ENCODE measurements at places on chromosomes 6 and 20.

- DNase-seq, result peak; percentile 59
Measured at GRCh38 chr6:15389765-15390723, 144.2 kb downstream of the JARID2 start.

GRCh38 chr6:13357551-13358075 lies 29.3 kb upstream of the TBC1D7 start:
- DNase-seq, result peak; percentile 53

DNA sequence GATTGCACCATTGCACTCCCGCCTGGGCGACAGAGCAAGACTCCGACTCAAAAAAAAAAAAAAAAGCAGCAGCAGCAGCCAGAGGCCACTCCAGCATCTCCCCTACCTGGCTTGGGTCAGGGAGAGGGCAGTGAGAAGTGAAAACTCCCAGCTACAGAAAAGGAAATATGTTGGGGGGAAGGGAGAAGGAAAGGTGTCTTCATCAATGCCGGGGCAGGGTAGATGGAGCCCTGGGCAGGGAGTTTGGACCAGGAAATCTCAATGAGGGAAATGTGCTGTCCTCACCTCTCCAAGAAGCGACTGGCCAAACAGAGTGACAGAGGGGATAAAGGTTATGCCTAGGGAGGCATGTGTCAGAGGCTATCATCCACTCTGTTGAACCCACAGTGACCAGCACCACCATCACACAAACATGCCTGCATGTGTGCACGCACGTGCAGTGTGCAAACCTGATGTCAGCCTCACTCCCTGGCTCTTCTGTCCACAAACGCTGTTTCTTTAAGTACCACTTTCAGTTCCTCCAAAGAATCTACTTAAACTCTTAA lies 887 bp upstream of the AIF1 start:
- no peak for DNase-seq

- no peak for DNase-seq
Measured at GRCh38 chr6:22271081-22271480, 25.8 kb downstream of the PRL start.

DNA sequence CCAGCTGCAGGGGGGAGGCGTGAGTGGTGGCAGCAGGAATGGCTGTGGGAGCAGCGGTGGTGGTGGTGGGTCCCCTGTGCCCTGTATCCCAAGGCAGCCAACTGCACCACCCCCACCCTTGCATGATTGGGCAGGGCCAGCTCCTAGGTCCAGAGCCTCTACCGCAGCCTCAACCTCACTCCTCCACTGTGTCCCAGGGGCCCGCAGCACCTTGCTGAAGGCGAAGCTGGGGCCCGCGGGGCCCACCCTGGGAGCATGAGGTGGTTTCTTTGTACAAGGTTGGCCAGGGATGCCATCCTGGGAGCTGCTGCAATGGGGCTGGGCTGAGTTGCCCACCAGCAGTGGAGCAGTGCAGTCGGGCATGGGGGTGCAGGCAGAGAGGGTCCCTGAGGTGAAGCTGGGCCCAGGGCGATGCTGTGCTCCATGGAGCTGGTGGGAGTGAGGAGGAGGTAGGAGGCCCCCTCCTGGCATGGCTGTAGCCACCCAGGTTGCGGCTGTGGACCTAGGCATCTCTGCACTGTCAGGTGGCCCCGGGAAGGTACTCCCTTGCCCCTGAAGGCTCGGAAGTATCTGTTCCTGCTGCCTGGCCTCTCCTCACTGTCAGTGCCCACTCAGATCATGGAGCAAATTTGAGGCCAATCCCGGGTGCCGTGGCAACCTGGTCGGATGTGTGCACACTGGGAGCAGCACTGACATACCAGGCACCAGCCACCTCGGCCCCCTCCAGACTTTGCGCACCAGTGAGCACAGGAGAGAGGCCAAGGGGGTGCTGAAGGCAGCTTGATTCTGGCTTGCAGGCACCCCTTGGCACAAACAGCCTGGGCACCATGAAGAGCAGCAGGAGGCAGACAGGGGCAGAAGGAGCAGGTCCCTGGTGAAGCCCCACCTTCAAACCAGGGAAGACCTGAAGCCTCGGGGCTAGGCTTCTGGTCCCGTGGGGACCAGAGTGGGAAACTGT lies 60.2 kb upstream of the L3MBTL3 start:
- DNase-seq, result no peak

DNA sequence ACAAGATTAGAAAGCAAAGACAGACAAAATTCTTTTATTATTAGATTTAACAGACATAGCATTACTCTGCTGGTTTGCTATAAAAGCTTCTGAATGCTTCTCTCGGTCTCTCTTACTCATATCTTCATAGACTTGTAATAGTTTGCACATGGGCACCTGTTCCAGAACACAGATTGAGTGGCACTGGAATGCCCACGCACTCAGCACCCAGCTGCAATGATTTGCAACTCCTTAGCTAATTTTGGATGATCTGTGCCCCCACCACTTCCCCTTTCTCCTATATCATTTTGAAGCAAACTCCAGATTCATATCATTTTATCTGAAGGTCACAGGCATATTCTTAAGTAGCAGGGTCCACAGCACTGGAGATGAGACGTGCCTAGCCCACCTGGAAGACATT lies 148.8 kb downstream of the CFAP61 start:
- no peak for DNase-seq

DNA sequence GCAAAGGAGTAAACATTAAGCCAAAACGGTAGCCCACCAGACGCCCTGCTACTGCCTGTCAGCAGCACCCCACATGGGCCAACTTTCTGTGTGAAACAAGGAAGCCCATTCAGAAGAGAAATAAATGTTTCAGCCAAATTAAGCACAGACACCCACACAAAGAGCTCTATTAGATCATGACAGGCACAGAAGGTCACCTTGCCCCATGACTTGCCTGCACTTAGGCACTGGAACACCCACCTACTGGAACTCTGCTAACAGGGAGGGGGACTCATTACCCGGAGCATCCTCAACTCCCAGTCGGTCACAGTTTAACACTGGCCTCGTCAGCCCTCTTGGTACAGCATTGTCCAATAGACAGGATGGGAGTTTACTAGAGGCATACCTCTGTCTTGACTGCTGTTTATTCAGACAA lies 31.8 kb downstream of the GFOD1 start:
- DNase-seq, result no peak

DNA sequence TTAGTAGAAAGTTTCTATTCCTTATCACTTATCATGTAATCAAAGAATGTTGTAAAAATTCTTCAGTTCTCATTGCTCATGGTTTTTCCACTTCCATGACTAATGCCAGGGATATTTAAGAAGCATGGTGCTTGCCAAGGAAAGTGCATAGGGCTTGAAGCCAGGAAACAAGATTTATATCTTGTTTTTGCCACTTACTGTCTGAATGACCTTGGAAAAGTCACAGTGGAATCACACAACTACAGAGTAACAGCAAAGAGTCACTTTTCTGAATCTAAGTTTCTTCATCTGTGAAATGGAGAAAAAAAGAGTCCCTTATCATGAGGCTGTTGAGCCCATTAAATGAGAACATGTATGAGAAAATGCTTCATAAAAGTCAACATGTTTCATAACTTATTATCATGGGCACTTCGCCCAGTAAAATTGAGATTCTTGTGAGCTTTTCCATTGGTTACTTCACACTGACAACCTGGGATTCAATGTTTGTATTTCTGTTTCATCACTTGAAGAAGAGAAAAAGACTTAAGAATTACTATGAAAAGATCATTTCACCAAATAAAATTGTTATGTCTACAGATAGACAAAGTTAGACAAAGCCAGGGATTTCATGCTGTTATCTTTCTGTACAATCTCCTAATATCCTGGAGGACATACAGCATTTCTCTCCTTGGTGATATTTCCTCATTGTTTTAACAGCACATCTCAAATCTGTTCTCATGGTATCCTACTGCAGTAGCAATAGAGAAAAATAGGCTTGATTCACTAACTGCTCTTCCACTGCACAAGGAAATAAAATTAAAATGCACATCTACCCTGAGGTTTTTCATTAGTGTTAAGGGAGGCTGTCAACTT lies 7.6 kb upstream of the BMP5 start:
- peak; percentile 87 for DNase-seq

GRCh38 chr6:158529629-158530028 lies 30.3 kb upstream of the TMEM181 start:
- no peak for DNase-seq

DNA sequence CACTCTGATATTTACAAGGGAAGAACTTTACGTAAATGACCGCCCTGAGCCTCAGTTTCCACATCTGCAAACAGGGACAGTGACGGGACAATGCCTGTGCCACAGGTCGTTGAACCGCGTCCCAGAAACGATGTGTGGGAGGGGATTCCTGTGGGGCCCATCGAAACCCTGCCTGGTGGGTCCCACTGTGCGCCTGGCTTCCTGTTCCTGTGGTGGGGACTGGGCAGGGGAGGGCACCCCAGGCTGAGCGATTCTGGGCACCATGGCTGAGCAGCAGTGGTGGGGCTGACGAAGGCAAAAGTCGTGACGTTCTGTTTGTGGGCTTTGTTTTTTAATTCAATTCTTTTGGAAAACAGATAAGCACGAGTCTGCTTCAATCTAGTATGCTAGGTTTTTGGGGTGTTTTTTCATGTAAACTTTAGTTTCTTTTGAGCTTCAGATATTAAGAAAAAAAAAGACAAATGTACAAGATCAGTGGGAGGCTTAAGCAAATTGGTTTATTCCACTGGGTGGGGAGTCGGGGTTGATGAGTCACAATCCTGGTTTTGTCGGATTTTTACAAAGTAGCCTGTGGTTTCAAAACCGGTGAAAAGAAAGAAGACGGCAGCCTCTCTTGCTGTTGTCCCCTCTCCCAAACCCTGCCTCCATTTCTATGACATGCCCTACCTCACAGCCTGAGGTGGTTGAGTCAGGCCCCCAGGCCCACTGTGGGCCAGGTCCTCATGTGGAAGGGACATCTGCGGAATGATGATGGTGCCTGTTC lies 40.4 kb downstream of the GNAS-AS1 start:
- DNase-seq, result peak; percentile 49

Measured in fibroblast of mammary gland (primary cell).